ENCODE measurements at places on chromosomes 12 and 14.

DNA sequence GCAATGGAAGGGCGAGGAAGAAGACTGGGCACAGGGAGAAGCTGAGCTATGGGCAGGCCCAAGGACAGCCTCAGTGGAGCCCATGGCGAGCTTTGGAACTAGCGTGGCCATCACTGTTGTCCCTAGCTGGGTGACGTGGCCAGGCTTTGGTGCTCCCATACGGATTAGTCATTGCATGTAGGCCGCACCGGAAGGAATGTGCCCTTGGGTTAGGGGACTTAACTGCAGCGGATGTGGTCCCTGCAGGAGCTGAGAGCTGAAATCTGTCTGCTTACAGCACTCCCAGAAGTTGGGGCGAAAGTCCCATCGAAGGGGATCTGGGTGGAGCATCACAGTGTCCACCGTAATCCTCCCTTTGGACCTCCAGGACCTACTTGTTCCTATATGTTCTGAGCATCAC, 133.7 kb downstream of the PAPOLA start:
- no peak for DNase-seq

- no peak for DNase-seq
Observed at GRCh38 chr12:106305376-106305775, 2.8 kb downstream of the TCP11L2 start.

GRCh38 chr12:19915392-19916195, 452.7 kb upstream of the PDE3A start:
- peak; percentile 41 for DNase-seq

GRCh38 chr12:52506858-52507715, 13.1 kb downstream of the KRT5 start:
- DNase-seq = no peak

Measured in brain pericyte (primary cell).